Activated gamma-delta T cell treated with Interleukin-2 at 50 U/mL for 16 hours (primary cell): ENCODE measurements at places on chromosomes 16 and 17.
A peak's percentile ranks its signal among the peaks of the same experiment; 100 is the strongest.

DNA sequence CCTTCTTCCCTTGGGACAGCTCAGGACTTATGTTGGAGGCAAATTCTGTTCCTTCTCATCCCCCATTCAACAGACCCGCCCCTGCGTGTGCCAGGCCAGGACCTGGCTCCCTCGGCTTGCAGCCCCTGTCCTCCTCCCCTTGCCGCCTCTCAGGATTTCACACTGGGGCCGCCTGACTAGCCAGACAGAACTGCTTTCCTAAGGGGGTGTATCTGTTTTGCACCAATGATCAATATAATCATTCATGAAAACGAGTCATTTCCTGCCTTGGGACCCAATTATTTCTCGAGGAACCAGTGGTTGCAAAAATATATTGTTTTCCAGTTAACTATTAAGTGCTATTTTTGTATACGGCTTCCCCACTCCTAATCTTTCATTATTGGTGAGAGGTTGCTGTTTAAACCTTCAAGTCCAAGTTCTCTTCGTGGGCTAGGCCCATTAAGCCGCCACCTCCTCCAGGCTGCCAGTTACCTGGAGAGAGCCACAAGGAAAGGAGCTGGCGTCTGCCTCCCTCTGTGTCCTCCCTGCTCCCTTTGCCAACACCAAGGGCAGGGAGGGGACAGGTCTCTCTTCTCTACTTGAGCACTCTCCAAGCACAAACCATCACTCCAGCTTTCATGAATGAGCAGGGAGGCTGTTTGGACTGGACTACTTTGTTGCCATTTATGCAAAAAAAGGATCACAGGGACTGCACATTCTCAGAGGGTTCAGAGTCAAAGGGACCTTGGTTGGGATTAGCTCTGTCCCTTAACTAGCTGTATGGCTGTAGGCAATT, 8.9 kb downstream of the DCAKD start:
- DNase-seq: no peak

- DNase-seq: no peak
Observed at GRCh38 chr17:77890771-77891170, 67.7 kb upstream of the TNRC6C start.

- peak; percentile 98 for DNase-seq
Observed at GRCh38 chr17:7035591-7036368, at the start of gene SLC16A13. SLC16A13 (plus strand) TSS chr17:7036015; CDS start chr17:7036383, 368 bp downstream.

DNA sequence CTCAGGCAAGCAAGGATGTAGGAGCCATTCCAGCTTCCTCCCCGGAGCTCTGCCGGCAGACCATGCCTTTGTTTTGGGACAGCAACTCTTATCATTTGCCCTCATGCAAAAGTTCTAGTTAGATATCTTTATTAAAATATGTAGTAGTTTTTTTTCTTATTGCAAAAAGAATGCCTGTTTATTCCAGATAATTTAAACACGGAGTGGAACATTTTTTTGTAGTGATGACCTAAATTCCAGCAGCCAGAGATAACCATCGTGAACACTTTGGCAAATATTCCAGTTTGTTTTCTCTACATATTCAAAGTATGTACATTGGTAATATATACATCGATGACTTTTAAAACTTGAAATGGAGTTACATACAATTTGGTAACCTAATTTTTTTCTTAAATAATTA, 54.8 kb downstream of the CRISPLD2 start:
- DNase-seq: no peak

GRCh38 chr17:9213303-9213640, 192.0 kb downstream of the NTN1 start:
- DNase-seq: no peak

- no peak for DNase-seq
Observed at GRCh38 chr16:8686031-8686621, 11.7 kb downstream of the ABAT start.

- no peak for DNase-seq
Observed at GRCh38 chr16:89547860-89548259, 12.6 kb upstream of the RPL13 start.

DNA sequence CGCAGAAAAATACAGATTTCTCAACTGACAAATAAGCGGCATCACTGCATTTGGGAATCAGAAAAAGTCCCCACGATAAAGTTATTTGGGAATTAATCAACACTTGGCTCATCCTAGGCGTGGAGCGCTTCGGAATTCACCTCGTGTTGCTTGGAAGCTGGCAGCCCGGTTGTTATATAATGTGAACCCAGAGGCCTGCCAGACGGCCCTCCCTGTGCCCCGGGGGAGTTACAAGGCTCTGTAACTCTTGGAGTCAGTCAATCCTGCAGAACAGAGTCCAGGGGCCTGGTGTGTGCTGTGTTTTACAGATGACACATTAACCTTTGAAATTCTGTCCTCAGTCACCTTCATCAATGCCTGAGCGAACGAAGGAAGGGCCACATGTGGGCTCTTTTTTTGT, 111.1 kb downstream of the PITPNC1 start:
- DNase-seq: no peak

DNA sequence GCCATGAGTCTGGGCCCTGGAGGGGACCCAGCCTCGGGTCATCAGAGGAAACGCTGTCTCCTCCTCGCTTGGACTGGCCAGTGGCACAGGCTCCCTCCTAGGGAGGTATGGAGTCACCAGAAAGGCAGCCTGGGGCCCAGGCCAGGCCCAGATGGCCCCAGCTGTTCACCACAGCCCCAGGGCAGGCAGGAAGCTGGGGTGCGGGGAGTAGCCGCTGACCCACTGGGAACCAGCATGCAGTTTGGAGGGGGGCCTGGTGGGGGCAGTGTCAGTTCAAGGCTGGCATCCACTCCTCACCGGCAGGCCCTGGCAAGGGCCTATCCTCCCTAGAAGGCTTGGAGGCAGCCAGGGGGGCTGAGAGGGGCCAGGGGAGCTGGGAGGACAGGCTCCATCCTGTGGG, 48.8 kb downstream of the SDK2 start:
- peak; percentile 42 for DNase-seq

- DNase-seq: no peak
Observed at GRCh38 chr17:71849783-71850768, 270.7 kb upstream of the SOX9 start.

GRCh38 chr16:16815641-16816040, 436.7 kb downstream of the NPIPA7 start:
- DNase-seq: no peak

- DNase-seq: no peak
Observed at GRCh38 chr17:81251709-81252301, 12.7 kb downstream of the NDUFAF8 start.

DNA sequence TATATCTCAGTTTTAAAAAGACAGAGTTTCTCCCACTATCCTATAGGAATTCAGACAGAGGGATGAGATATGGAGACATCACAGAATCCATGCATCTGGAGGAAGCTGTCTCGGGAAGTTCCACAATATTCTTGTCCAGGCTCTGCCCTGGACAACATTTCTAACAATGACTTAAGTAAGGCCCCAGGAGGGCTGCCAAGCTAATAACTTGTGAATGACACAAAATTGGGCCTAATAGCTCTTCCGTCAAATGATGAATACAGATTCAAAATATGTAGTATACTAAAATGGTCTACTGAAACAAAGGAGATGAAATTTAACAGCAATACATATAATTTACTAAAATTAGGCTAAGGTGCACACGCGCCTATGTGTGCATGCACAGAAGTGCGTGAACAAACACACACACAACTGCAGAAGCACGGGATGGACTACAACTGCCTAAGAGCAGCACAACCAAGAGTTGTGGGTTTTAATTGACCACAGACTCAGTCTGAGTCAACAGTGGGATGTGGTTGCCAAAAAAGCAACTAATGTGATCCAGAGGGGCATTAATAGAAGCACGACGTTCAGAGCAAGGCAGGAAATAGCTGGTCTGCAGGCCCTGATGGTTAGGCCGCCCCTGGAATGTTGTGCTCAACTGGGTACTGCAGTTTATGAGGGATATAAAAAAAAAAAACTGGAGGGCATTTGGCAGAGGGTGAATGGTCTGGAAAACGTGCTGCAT, 26.3 kb upstream of the HS3ST2 start:
- DNase-seq: no peak

- peak; percentile 23 for DNase-seq
Observed at GRCh38 chr17:19003543-19004420, 782 bp downstream of the FAM83G start.

- no peak for DNase-seq
Observed at GRCh38 chr17:38918129-38918913, 7.1 kb upstream of the LASP1NB start.

DNA sequence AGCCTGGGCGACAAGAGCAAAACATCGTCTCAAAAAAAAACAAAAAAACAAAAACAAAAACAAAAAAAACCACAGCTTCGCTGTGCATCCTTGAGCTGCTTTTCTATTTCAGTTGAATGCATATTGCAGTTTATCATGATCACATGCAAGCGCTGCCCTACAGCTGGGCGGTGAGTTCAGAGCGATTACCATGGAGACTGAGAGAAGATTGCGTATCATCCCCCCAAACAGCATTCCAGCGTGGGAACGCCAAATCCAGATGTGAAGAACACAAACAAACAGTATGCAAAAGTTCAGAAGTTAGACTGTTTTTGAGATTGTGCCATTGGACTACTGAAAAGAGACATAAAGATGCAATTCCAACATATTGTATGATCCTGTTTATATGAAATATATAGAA, 15.1 kb upstream of the SLC52A1 start:
- no peak for DNase-seq
